ENCODE measurements at places on chromosomes 6 and 20.
A peak's percentile ranks its signal among the peaks of the same experiment; 100 is the strongest.

DNA sequence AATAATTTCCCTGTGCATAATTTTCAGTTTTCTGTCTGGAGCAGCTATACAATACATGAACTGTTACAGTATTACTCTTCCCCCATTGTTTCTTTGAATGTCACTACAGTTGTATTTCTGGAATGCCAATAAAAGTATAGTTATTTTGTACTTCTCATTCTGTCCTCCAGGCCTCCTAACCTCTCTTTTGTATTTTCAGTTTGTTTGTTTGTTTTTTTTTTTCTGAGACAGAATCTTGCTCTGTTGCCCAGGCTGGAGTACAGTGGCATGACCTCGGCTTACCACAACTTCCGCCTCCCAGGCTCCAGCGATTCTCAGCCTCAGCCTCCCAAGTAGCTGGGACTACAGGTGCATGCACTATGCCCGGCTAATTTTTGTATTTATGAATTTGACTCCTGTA lies 16.8 kb upstream of the ARID1B start:
- no peak for DNase-seq

DNA sequence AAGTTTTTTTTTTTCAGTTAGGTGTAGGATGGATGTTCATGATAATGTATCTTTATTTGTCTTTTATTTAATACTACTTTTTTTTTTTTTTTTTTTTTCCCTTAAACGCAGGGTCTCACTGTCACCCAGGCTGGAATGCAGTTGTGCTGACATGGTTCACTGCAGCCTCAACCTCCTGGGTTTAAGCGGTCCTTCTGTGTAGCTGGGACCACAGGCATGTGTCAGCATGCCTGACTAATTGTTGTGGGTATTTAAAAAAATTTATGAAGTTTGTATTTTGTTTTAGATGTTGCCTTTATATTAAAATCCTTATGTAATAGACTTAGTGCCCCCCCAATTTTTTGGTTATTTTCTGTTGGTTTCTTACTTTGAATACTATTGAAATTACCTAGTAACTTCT lies 42.6 kb downstream of the NCOA3 start:
- no peak for DNase-seq

DNA sequence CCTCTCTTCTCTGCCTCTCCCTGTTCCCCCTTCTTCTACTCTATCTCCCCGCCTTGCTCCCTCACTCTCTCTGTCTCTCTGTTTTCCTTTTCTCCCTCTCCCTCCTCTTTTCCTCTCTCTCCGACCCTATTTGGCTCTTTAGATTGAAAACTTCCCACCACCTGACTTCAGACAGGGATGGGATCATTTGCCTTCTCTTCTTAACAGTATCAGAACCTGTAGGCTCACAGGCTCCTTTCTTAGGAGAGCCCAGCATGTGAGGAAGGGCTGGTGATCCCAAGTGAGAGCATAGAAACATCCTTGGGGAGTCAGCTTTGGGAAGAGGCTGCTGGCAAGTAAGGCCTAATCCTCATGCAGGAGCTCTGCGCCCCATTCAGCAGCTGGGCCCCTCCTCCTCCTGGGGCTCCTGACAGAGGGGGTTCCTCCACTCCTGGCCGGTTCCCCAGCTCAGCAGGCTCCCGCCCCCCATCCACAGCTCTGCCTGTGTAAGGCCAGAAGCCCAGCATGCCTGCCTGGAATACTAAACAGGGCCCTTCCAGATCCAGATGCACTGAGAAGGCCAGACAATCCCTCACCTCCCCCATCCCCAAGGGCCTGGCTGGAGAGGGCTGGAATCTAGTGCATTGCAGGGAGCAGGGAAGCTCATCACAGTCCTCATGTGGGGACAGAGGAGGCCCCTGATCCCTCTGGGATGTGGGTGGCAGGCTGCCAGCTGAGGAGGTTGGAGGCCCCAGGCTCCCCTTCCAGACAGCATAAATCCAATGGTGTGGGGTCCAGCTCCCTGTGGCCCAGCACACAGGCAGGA lies 93.4 kb downstream of the PTPRT start:
- no peak for DNase-seq

DNA sequence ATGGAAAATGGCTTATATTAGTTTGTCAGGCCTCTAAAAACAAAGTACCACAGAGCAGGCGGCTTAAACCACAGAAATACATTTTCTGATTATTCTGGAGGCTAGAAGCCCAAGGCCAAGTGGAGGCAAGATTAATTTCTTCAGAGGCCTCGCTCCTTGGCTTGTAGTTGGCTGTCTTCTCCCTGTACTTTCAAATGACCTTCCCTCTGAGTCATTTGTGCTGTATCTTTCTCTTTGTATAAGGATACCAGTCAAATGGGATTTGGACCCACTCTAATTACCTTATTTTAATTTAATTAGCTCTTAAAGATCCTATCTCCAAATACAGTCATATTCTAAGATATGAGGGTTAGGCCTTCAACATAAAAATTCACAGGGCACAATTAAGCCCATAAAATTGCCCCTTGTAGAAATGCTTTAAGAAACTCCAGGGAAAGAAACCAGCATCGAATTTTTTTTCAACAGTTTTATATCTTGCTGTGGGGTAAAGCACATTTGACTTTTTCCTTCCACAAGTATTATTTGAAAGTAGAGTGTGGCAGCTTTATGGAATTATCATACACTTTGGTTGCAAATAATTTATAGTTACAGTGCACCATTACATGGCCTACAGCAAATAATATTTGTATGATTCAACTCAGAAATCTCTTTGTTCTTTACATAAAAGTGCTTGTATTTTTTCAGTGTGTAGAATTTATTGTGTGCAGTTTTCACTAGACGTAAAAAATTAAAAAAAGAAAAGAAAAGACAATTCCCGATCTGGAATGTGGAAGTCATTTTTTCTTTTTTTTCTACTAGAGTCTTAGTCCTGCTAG lies 706.1 kb downstream of the KIF16B start:
- DNase-seq, result no peak

- DNase-seq, result no peak
Measured at GRCh38 chr6:35343092-35343834, 905 bp downstream of the PPARD start.

DNA sequence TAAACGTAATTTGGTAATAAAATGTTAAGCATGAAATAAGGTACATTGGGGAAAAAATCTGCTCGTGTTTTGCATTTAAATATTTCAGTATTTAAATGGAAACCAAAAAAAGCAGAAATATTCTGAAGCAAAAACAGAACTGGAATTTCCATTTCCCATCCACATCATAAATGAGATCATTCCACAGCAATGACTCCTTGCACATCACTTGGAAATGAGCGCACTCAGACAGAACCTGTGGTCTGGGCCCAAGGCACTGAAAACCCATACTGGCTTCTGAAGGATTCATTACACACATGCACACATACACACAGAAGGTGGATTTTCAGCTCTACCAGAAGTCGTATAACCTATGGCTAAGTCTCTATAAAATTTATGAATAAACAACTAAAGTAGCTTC lies 174.8 kb downstream of the IBTK start:
- no peak for DNase-seq

GRCh38 chr6:37607944-37608343 lies 89.7 kb downstream of the MDGA1 start:
- DNase-seq, result peak; percentile 11

DNA sequence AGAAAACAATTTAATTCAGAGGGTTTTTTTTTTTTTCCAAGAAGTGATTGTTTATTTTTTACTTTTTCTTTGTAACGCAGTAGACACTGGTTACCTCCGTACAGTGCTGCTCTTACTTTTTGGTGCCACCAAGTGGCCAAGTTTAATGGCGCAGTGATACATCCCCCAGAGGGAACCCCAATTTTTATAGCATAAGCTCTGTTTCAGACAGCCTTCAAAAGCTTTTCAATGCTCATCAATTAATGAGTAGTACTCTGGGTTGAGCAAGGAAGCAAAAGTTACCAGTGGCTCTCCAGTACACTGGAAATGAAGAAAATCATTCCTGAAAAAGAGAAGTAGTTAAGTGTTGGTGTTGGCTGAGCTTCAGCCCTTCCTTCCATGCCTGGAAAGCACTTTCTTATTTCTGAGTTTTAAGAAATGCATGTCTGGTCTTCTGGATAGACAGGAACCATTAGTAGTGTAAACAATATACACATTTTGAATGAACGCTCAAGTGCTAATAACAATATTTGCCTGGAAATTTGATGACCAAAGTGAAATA lies 129.1 kb upstream of the SMLR1 start:
- DNase-seq, result no peak

DNA sequence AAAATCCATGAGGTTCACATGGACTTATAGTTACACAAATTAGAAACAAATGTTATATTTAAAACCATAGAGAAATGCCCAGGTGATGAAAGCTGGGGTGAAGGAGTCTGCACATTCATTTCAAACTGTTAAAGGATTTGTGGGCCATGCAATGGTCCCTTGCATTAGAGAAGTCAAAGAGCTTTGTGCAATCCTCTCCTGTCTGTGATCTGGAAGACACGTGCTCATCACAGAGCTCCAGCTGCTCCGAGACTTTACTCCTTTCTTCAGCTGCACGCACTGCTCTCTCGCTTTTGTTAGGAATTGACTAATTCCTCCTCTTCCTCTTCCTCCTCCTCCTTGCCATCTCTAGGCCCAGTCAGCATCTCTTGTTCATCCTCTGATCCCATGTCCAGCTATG lies 4.1 kb upstream of the AIF1 start:
- no peak for DNase-seq

DNA sequence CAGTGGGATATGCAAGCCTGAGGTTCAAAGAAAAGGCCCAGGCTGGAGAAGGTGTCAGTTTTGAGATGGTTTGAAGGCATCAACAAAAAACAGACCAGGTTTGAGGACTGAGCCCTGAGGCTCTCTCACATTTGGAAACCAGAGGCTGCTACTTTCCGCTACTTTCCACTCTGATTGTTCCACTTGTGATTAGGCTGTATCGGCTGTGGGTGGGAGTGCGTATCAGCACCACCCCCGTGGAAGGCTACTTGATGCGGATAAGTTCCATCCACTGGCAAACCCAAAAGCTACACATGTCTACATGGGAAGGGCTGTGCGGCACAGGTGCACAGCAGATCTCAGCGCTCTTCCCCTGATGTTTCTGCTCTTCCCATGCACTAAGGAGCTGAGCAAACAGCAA lies 198.7 kb downstream of the GMPR start:
- DNase-seq, result no peak

GRCh38 chr6:132865364-132865763 lies 51.0 kb downstream of the RPS12 start:
- no peak for DNase-seq

DNA sequence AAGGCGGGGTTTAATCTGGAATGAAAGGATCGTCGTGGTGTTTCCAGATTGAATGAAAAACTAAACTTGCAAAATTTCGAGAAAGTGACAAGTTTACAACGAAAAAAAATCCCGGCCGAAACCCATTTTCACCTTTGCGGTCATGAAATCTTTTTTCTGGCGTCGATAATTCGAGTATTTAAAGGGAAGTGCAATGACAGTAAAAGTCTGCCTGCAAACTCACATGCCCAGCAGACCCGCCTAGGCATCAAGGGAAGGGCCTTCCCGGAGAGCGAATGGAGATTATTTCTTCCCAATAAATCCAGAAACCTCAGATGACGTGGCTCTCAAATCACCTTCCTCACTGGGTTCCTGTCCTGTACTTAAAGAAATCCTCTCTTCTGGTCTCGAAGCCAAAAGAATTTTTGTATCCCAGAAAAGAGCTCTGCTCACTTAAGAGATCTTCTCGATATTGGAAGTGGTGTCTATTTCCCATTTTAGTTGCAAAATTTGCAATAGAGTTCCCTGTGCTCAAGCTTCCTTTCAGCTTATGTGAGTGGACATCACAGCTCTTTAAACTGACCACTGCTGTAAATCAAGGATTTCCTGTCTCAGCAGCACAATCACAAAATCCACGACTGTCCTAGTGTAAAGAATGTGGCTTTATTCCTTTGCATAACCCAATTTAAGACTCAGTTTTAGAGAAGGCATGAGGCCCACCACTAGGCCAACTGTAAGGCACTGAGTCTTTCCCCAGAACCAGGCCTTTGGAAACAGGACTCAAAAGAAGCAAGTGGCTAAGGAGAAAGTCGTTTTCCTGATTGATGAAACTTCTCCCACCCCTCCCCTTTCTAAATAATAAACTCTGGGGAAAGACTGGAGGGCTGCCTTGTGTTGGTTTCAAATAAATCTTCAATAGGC lies 3.9 kb downstream of the OLIG3 start:
- no peak for DNase-seq

GRCh38 chr6:136866872-136867416 lies 44.6 kb downstream of the PEX7 start:
- no peak for DNase-seq

DNA sequence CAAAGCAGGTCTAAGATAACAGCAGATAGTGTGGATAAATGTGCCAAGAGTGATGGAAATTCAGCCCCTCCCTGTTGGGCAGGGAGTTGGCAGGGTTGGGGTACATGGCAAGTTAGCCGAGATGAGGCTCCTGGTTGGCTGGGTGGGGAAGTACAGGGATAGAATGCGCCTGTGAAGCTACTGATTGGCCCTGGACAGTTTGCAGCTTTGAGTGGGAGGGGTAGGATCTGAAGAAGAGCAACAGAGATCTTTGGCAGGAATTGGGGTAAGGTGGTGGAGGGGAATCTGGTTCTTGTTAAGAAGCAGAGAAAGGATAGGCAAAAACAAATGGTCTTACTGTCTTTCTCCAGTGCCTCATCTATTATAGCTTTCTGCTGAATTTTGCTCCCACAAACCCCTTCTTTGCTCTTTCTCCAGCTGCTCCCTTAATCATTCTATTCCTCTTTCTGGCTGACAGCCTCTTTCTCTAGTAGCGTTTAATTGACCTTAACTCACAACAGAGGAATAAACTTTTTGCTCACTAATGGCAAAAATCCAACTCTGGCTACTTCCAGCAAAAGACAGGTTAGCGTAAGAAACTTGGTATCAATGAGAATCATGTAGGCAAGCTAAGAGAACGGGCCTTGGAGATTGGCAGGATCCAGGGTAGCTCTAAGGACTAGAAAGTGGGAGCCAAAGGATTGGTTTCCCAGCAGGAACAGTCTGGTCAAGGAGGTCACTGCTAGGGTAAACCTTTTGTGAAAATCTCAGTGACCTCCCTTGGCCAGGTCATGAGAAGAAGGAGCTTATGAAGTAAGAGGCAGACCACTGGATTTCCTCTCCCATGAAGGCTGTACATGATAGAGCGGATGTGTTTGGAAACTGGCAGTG lies 86.3 kb upstream of the CARMIL1 start:
- peak; percentile 33 for DNase-seq

GRCh38 chr6:125781314-125781868 lies 9.4 kb upstream of the NCOA7 start:
- DNase-seq, result peak; percentile 76

- no peak for DNase-seq
Measured at GRCh38 chr6:89509777-89510281, 76.9 kb downstream of the ANKRD6 start.

DNA sequence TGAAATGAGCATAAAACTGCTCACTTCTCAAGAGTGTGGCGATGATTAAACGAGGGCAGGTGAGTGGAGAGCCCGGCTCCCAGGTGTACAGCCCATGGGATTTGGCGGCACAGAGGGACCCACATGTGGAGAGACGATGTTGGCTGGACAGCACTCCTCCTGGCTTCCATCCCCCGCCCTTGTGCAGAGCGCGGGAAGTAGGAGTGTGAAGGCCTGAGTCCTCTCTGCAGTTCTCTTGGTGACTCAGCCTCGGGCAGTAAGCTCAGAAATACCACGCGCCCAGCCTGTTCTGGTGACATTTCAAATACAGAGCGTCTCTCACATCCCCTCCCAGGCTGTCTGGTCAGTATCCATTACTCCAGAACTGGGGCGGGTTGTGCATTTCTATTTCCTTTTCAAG lies 94.2 kb upstream of the SRSF6 start:
- no peak for DNase-seq

GRCh38 chr20:58497724-58498469 lies 17.3 kb downstream of the APCDD1L start:
- no peak for DNase-seq

GRCh38 chr6:100267721-100268123 lies 197.0 kb downstream of the SIM1 start:
- no peak for DNase-seq
